ENCODE measurements at places on chromosomes 1 and 21. TPM values are rescaled to one million over a fixed set of nuclear protein-coding genes. Genes with fewer than 3 reads are reported as not detected.

DNA sequence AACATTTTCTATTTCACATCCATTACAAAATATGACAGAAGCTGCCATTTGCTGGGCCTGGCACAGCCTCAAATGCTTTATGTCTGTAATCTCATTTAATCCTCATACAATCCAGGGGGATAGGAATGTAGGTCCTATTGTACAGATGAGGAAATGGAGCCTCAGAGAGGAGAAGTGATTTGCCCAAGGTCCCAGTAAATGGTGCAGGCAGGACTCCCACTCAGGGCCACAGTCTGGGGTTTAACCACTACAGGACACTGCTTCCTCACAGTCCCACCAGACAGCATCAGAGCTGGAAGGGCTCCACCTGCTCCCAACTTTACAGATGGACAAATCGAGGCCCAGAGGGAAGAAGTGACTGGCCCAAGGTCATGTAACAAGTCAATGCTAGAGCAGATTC lies 20.6 kb upstream of the RNF19B start:
- no peak for DNase-seq

DNA sequence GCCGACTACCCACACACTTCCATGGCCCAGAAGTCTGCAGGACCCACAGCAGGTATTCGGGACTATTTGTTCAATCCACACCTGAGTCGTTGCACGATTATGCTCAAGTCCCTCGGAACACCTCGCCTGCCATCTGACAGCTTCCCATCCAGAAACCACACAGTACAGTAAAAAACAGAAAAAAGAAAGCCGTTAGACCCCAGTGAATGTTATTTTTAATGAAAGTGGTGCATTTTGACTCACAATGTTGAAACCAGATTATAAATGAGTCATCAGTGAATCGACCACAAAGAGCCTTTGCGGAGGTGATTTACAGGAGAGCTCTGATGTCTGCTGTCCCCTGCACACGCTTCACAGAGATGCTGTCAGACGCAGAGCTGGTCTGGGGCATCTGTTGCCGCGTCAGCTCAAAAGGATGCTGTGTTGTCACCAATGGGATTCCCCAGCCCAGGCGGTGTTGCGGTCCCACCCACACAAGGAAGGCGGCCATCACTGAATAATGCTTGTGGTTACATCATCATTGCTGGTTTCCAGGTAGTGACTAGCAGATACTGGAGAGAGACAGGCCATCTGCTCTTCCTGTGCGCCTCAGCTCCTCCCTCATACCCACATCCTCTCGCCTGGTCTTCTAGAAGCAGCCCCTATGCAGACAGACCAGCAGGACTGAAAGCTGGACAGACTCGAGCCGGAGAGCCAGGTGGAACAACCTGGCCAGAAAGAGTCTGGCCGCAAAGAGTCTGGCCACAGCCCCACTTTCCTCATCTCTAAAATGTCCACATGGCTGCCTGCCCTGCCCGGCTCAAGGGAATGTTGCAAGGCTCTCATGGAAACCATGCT lies 116.8 kb downstream of the TOMM20 start:
- DNase-seq: peak; percentile 100

- DNase-seq: no peak
Measured at GRCh38 chr1:55826381-55827080, 611.4 kb upstream of the USP24 start.

DDAH1 gene
- total RNA-seq: 33.4 TPM

ADAMTS1 gene
- total RNA-seq: 27.1 TPM

Measured in kidney epithelial cell (primary cell).